ENCODE measurements at places on chromosomes 4 and X.

GRCh38 chr4:22498866-22499265 lies 17.0 kb downstream of the ADGRA3 start:
- DNase-seq: no peak

DNA sequence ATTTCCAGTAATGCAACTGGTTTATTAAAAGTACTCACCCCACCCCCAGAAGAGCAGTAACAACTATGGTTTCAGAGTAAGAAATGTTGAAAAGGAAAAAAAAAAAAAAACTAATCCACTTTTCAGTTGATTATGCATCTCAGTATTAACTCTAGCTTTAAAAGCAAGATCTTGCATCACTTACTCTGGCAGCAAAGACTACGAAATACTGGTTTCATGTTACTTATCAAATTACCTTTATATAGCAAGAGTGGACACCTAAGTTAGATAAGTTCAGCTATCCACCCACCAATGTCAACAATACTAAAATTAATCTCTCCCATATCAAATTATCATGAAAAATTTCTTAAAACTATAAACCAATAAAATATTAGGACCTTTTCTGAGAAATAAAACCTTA lies 105.0 kb downstream of the ABCB7 start:
- no peak for DNase-seq

GRCh38 chr4:80154545-80154933 lies 42.8 kb upstream of the PRDM8 start:
- no peak for DNase-seq

- no peak for DNase-seq
Observed at GRCh38 chr4:126851391-126851790, 781.4 kb upstream of the INTU start.
